Activated B cell treated with CpG ODN at 0.5 μM for 24 hours (primary cell): ENCODE measurements at places on chromosomes 12 and 14.

- DNase-seq, result no peak
These were observed 108.9 kb downstream of the GPR135 start for GRCh38 chr14:59356312-59356711.

- no peak for DNase-seq
These were observed 29.6 kb upstream of the NTN4 start for GRCh38 chr12:95820096-95820703.

DNA sequence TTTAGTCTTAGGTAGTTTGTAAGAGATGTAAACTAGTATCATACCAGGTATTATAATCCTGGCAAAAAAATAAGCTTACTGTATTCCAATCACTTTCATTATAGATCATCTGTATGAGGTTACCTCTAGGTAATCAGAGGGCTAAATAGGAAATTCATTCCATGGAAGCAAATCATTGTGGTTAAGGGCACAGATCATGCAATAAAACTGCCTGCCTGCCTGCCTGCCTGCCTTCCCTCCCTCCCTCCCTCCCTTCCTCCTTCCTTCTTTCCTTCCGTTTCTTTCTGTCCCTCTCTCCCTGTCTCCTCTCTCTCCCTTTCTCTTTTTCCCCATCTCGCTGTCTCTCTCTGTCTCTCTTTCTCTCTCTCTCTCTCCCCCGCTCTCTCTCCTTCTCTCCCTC is 3.2 kb upstream of the CLEC9A start:
- DNase-seq, result no peak

- no peak for DNase-seq
These were observed 60.2 kb upstream of the STXBP6 start for GRCh38 chr14:25110106-25110505.

- DNase-seq, result no peak
These were observed 15.6 kb downstream of the ACVRL1 start for GRCh38 chr12:51922762-51923505.

DNA sequence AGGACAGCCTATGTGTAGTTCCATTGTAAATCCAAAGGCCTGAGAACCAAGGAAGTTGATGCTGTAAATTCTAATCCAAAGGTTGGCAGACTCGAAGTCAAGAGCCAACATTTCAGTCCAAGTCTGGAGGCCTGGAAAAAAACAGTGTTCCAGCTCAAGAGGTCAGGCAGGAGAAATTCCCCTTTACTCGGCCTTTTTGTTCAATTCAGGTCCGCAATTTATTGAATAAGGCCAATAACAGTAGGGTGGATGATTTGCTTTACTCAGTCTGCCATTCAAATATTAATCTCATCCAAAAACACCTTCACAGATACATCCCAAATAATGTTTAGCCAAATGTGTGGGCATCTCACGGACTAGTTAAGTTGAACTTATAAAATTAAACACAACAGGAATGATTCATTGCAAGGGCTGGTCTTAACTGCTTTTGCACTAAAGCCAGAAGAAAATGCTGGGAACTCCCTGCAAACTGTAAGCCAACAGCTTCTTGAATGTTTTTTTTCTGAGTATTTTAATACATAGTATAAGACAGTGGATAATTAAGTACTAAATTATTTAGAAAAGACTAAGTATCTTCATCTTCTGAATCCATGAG is 197.4 kb upstream of the GARIN6 start:
- DNase-seq, result no peak

GRCh38 chr12:39612250-39612649 is 7.4 kb downstream of the ABCD2 start:
- no peak for DNase-seq

DNA sequence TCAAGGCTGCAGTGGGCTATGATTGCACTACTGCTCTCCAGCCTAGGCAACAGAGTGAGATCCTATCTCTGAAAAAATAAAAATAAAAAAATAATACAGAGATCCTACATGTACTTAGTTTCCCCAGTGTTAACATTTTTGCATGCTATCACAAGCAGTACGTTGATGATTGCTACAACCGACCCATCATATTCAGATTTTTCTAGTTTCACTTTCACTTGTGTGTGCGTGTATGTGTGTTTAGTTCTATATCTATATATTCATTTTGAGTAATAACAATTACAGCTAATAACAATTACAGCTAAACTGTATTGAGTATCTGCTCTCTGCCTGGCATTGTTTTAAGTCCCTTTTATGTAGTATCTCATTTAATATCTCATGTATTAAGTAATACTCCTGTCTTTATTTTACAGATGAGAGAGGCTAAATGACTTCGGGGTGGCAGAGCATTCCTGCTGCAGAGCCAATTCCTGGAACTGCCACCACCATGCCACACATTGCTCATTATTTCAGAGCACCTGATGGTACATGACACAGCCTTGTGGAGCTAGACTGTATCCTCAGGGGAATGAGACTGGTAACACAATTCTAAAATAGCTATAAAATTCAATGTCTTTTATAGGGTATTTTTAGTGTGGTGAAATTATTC is 153.1 kb downstream of the BCAT1 start:
- DNase-seq, result no peak
